ENCODE measurements at places on chromosomes 13 and 19.

DNA sequence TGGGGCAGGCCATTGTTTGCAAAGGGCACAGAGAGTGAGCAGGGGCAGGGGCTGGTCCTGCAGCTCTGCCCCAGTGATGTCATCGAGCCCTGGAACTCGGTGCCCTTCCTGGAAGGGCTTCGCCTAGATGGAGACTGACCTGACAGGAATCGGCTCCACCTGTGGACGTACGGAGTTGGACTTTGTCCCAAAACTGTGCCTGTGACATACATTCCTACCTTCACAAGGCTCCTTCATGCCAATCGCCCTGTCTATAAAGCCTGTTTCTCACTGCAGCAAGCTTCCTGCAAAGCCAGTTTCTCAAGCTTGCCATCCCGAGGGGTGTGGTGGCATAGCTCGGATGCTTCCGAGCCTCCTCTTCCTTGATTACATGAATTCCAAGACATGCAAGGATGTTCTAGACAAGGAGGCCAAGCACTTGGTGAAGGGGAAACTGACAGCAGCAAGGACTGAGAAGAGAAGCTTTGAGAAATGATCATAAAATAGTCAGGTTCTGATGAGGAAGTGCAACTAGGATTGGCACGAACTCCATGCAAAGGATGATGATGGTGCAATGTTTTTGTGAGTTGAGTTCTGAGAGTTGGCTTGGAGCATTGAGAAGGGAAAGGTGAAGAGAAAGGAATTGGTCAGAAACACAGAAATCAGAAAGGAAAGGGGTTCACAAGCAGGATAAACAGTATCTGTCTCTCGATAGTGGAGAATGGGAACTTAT is 73.6 kb upstream of the STK24 start:
- no peak for ATAC-seq

GRCh38 chr13:93853912-93854311 is 625.6 kb downstream of the DCT start:
- ATAC-seq, result no peak

- no peak for ATAC-seq
These were observed 5.6 kb downstream of the TLE6 start for GRCh38 chr19:2982983-2983350.

GRCh38 chr19:46722421-46723022 is 5.6 kb upstream of the PRKD2 start:
- no peak for ATAC-seq

DNA sequence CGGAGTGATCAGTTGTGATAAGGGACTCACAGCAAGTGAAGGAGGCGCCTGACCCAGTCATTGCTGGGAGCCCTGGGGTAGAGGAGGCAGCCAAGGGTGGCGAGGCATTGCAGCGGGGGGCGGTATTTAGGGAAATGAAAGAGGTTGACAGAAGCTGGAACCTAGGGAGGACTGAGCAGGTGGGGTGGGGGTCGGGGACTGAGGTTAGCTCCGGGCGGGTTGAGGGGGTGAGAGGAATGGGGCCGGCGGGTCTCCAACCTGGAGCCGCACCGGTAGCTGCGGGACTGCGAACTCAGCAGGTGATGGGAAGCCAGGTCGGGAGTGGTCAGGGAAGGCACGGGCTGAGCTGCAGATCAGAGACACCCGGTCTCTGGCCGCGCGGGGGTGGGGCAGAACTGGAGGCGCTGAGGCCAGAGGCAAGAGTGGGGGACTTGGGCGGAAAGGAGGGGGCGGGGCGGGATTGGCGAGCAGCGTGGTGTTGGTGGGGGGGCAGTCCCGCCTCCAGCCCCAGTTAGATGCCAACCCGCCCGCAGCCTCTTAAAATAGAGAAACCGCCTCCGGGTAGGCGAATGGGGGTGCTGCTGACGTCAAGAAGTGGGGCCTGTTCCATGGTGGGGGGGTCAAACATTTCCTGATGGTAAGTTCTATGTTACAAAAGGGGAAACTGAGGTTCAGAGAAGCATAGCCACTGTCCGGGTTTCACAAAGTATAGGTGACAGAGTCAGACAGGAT is 1.5 kb downstream of the MAST3 start:
- peak; percentile 39 for ATAC-seq

DNA sequence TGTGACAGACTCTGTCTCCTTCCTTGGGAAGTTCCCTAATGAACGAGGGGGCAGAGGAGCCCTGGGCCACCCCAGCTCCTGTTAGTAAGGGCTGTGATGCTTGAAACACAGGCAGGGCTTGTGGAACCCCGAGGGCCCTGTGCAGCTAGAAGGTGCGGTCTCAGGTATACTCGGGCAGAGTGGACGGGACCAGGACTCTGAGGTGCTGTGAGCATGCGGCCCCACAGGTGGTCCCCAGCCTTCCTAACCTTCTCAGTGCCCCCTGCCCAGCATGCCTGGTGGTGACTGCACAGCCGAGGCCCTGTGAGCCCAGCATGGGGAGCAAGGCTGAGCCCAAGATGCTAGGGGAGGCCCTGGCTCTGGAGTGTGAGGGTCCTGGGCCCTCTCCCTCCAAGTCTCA is 4.0 kb upstream of the SIGLEC8 start:
- ATAC-seq, result no peak

DNA sequence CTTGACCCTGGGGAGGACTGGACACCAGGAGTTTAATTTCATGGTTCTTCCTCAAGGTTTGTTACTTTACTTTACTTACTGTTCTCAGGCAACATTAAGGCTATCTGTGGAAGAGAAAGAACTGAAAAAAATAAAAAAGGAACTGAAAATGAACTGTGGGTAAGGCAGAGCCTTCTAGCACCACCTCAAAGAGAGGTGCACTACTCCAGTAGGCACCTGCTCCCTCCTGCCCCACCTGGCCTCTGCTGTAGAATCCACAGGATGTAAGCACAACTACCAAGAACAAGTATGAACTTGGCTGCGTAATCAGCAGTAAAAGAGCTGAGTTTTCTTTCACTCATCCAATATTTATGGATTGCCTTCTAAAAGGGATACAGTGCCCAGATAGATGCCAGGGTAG is 12.2 kb downstream of the ZNF112 start:
- ATAC-seq, result no peak

- ATAC-seq, result no peak
These were observed 197.4 kb downstream of the RGCC start for GRCh38 chr13:41654796-41655195.

DNA sequence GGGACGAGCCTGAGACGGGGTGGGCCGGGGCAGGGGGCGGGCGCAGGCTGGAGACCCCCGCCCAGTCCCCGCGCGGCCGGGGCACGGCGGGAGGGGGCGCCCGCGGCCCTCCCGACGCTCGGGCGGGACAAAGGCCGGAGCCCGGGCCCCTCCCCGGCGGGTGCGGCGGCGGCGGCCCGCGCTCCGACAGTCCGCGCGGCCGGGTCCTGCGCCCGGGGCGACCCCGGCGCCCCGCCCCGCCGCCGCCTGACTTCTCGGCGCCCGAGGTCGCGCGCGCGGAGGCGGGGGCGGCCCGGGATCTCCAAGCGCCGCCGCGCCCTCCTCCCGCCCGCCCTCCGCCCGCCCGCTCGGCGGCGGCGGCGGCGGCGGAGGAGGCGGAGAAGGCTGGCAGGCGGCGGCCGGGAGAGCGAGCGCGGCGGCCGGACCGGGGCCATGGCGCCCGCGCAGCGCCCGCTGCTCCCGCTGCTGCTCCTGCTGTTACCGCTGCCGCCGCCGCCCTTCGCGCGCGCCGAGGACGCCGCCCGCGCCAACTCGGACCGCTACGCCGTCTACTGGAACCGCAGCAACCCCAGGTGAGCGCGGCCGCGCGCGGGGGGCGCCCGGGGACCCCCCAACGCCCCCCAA is at the start of gene EFNA2:
TSS of gene EFNA2 (plus strand) at position 137 of the 624 bp plus-strand sequence. CDS start at position 433, 296 bp downstream.
- no peak for ATAC-seq

DNA sequence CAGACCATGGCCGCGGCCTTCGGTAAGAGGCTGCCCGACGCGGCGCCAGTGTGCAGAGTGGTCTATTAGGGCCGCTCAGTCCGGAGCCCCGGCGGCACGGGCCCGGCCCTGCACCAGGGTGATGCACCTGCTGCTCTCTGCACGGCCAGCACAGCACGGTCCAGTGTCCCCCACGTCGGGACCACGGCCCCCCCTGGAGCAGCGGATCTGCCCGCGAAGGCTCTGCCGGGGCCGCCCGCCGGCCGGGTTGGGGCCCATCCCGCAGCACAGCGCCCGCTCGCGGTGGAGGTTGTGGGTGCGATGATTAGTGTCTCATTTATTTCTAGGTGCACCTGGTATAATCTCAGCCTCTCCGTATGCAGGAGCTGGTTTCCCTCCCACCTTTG is 7.9 kb downstream of the PTBP1 start:
- no peak for ATAC-seq

DNA sequence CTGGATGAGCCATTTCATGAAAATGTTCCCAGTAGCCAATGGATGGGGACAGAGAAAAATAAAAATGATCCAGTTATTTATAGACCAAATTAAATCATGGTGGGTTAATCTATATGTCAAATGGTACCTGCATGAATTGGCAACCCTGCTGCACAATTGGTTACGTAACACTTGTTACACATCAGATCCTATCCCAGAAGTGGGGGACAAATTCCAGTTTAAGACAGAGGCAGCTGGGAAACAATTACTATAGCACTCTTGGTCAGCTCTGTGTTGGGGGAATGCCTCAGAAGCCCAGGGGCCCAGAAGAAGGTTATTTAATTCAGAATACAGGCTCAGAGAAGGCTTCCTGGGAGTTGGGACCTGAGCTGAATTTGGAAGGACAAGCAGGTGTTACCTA is 81.1 kb upstream of the FLT1 start:
- no peak for ATAC-seq

GRCh38 chr19:49492573-49493405 is 3.4 kb upstream of the RPS11 start:
- no peak for ATAC-seq

GRCh38 chr13:96734499-96734898 is 259.8 kb downstream of the OXGR1 start:
- ATAC-seq, result no peak

DNA sequence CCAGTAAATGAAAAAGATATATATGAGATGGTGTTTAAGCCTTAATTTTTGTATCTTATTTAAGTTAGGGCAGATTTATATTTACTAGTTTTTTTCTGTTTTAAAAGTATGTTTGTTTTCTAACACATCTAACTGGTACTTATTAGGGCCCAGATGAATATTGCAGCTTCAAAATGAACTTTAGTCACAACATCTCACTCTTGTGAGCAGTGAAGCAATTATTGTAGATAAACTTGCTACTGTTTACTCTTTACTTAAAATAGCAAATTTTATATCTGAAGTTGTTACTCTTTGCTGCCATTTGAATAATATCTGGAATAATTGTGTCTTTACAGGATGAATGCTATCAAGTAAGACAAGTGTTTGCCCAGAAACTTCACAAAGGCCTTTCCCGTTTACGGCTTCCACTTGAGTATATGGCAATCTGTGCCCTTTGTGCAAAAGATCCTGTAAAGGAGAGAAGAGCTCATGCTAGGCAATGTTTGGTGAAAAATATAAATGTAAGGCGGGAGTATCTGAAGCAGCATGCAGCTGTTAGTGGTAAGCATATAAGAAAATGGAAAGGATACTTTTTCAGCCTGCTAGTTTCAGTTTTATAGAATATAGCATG is 166.8 kb downstream of the PDS5B start:
- no peak for ATAC-seq

DNA sequence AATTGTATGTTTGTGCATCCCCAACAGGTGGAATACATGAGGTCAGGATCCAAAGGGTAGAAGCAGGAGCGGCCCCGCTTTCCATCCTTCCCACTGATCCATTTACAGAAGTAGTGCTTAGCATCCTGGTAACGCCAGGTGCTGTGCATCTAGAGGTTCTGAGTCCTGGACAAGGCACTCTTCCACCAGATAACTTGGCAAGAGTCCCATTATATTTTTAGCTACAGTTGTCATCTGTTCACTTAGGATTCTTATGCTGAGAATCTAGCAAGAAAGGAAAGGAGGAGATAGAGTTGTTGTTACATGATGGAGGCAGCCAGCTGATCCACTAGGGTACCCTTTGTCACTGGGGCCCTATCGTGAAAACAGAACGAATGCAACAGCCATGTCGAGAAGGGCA is 389.5 kb upstream of the ZNF507 start:
- ATAC-seq, result no peak

GRCh38 chr13:31168166-31168565 is 6.5 kb upstream of the HSPH1 start:
- no peak for ATAC-seq

- ATAC-seq, result no peak
These were observed 46.9 kb downstream of the PAN3 start for GRCh38 chr13:28185256-28185655.

GRCh38 chr19:55189403-55189835 is 9.3 kb upstream of the SYT5 start:
- ATAC-seq, result no peak

- ATAC-seq, result no peak
These were observed 27.9 kb upstream of the PARP4 start for GRCh38 chr13:24540236-24541126.
